Cortex of kidney (tissue), 1 donor: ENCODE measurements at places on chromosomes 3 and 15.

GRCh38 chr3:165283328-165283727 lies 87.1 kb upstream of the SLITRK3 start:
- DNase-seq = no peak

GRCh38 chr3:50388720-50389413 lies 29.5 kb upstream of the TMEM115 start:
- no peak for DNase-seq

DNA sequence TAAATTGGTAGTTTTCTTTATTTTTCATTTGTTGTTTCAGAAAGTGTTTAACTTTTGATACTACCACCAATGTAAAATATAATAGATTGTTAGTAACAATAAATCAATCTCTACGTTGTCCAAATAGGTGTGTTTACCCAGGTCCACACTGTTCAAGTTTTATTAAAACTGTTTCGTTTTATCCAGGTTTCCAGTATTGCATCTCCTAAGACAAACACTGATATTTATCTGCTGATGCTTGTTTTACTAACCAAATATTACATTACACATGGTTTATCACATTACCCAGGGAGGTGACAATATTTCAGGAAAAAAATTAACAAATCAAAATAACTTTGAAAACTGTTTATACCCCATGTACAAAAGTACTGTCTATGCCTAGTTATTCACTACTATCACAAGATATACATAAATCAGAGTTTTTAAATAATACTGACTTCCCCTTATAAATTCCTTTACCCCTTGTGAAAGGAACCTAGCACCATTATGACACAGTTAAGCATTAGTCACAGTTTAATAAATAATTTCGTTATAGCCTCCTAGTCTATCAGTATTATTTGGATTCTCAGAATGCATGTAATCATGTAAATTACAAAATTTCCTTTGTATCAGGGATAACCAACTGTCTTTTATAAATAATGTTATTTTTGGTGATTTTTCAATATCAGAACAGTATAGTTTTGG lies 205.3 kb downstream of the ZBTB20 start:
- no peak for DNase-seq

GRCh38 chr3:58874795-58875194 lies 175.0 kb downstream of the CFAP20DC start:
- DNase-seq = no peak

- no peak for DNase-seq
These were observed 73.9 kb downstream of the ARNT2 start for GRCh38 chr15:80478075-80478474.

DNA sequence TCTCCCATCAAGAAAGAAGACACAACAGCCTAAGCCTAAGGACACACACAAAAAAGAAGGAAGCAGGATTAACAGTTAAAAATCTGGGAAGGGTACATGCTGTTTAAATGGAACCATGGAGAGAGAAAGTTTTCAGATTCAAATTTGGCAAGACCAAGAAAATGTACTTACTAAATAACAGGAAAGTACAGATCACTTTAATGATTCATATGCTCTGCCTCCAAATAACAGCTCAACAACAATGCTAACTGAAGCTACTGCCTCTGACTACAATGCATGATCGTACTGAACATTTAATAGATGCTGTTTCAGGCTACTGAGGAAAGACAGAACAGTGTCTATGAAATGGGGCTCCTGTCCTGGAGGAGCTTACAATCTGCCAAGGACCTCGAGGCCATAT lies 8.4 kb upstream of the NMB start:
- no peak for DNase-seq

- DNase-seq = peak; percentile 19
These were observed at the start of the genes MRPL46 and MRPS11 for GRCh38 chr15:88467073-88467934. Gene MRPL46 (minus strand): TSS chr15:88467388. CDS start chr15:88467377, 11 bp downstream. Gene MRPS11 (plus strand): TSS chr15:88467708. CDS start chr15:88467718, 10 bp downstream.

DNA sequence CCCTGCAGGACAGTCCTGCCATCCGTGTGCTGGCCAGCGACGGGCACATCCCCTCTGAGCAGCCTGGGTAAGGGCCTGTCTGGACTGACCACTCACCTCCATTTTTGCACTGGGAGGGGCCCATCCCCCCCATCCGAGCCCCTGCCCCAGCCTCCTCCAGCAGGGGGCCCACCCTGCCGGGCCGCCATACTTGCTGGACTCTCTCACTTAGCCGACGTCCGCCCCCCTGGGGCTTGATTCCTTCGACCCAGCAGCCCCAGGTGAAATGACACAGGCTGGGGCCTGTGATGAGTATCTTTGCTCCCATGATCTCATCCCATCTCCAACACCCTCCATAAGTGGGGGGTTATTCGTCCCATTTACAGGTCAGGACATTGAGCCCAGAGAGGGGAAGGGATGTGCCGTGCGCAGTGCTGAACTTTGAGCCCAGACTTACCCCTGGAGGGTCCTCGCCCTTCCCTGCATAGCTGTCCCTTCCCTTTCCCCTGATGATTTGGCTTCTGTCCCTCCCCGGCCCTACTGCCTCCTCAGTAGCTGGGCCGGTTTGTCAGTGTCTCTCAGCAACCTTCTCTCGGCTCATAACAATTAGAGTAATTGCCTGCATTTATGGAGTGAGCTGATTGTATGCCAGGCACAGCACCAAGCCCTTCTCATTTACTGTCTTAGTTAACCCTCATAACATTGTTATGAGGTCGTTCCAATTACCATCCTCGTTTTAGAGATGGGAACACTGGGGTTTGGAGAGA lies 4.2 kb downstream of the LMAN1L start:
- no peak for DNase-seq

DNA sequence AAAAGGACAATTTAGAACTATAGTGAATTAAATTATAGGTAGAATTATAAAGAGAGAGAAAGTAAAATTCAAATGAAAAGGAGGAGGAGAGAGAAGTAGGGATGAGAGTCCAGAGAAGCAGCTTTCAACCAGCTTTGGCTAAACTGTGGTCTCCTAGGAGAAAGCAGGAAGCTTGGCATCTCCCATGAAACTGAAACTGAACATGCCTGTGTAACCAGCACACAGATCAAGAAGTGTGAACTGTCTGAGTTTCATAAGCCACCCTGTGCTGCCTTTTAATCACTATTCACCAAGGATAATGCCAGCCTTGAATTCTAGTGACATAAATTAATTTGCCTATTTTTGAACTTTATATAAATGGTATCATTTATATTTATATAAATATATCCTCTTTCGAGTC lies 128.5 kb downstream of the MYRIP start:
- DNase-seq = no peak

DNA sequence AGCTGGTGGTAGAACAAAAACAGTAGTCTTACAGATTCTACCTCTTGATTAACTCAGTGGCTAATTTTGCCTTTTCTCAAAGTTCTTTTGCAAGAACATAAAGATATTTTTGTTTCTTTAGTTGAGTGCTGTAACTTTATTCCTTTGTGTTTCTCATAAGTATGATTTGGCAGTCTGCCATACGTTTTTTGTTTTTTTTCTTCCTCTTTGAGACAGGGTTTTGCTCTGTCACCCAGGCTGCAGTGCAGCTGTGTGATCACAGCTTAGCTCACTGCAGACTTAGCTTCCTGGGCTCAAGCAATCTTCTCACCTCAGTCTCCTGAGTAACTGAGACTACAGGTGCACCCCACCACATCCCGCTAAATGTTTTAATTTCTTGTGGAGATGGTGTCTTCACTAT lies 22.4 kb downstream of the B3GNT5 start:
- no peak for DNase-seq

DNA sequence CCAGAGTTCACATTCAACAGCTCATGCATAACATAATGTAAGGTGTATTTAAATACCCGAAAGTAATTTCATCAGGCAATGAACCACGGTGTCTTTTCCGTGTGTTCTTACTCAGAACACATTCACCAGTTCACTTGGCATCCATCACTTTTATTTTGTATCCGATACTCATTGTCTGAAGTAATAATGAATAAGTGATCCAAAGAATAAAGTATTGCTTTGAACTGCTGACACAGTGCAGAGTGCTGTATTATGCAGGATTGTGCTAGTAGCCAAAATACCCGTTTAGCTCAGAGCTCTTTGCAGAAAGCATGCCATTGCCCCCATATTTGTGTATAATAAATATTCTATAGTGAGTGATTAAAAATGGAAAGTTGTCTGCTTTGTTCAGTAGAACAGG lies 460.9 kb upstream of the KCNMB2 start:
- DNase-seq = no peak

DNA sequence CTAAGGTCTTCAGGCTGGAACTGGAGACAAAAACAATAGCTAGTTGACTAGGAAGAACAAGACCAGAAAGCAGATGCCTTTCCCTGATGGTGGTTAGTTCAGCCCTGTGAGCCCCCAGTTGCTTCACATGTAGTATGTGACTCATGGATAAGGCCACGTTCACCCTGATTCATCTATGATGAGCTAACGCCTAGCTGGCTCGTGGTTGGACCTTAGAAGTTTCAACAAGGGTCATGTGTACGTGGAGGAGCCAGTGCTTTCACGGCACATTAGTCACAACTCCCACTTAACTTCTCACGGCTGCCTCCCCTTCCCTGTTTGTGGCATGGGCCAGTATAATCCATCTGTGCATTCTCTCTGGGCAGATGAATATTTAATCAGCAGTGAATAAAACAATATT lies 20.6 kb downstream of the COL8A1 start:
- no peak for DNase-seq

GRCh38 chr3:37229740-37230139 lies 55.4 kb upstream of the LRRFIP2 start:
- no peak for DNase-seq

GRCh38 chr3:71206305-71207165 lies 377.0 kb downstream of the FOXP1 start:
- no peak for DNase-seq

DNA sequence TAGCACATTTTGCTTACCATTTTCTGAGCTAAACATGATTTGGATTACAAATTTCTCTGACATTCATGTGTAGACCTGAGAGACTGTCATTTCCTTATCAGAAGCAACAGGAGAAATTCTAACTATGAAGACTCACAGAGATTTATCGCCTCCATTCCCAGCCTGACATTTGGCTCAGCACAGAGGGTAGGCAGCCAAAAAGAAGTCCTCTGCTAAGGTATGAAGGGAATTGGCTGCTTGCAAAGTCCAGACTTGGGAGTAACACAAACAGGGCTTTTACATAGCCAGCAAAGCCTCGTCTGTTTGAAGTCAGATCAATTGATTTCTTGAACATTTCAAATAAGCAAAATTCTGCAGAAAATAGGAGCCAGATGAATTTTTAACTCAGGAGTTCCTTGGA lies 57.0 kb upstream of the CMSS1 start:
- DNase-seq = no peak

DNA sequence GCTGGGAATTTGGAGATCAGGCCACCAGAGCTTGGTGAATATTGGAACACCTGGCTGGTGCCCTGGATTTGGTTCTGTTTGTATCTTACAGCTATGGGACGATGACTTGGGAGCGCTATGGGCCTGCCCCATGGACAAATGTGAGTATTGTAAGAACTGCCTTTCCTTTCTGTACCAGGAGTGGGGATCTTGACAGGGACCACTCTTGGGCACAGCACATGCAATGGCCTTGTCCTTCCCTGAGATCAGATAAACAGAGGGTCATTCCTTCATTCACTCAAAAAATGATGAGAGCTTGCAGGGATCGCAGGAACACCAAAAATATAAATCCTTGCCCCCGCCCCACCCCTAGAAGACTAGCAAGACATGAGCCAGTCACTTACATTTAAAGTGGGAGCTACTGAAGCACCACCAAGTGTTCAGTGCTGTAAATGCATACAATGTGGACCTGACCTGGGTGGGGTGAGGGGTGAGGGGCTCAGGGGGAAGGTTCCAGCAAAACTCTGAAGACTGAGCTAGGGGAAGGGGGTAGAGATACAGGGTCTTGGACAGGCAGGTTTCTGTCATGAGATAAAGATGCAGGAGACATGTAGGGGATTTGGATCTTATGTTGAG lies 2.7 kb upstream of the CRELD1 start:
- DNase-seq = no peak

DNA sequence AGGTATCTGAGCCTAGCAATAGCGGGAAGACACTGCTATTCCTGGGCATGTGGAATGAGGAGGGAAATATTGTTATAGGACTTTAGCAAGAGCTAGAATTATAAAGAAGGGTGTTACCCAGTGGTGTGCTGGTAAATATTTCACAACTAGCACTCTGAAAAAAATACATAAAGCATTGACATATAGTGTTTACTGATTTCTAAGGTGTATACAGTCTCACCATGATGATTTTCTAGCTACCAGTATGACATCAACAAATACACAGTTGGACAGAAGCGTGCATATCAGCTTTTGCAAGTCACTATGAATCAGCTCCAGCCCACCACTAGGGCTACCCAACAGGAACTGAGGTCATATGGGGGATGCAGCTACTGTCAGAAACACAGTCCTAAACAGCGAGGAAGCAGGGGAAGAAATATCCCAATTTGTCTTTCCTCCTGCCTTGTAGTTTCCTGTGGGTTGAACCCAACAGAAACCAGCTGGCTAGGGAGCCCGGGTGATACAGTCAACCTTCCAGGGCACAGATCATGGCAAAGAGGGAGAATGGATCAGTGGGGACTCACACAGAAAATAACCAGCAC lies 39.6 kb downstream of the HGD start:
- no peak for DNase-seq

DNA sequence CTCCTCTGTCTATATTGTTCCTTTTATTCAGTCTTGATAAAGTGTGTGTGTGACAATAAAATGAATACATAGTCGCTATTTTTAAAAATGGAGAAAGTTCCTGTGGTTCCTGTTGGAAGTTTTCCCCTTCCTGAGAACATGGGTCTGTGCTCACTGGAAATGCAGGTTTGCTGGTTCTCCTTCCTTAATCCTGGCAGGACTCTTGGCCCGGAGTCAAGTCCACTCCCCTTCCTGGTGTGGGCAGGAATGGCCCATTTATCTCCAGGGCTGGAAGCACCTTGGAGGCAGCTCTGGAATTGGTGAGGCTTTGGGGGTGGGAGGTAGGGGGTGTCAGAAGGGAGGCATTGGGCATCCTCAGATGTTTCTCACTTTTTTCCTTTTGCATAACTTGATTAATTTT lies 30.1 kb downstream of the FOXL2 start:
- DNase-seq = no peak

GRCh38 chr15:77564341-77564740 lies 68.4 kb downstream of the LINGO1 start:
- no peak for DNase-seq

- no peak for DNase-seq
These were observed 40.3 kb downstream of the WNT5A start for GRCh38 chr3:55446850-55447249.

DNA sequence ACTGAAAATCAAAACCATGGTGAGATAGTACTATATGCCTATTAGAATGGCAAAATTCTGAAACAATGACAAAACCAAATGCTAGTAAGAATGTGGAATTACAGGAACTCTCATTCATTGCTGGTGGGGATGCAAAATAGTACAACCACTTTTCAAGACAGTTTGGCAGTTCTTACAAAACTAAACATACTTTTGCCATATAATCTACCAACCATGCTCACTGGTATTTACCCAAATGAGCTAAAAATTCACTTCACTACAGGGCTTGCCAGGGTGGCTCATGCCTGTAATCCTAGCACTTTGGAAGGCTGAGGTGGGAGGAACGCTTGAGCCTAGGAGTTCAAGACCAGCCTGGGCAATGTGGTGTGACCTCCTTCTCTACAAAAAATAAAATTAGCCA lies 40.0 kb downstream of the MYO9A start:
- DNase-seq = no peak

GRCh38 chr3:51712038-51712420 lies 5.2 kb downstream of the GRM2 start:
- DNase-seq = no peak

- no peak for DNase-seq
These were observed 162.4 kb upstream of the CFAP20DC start for GRCh38 chr3:59212128-59212779.
